Left ventricle myocardium superior (tissue), 1 donor: ENCODE measurements at places on chromosomes 12 and 14. TPM values are rescaled to one million over a fixed set of nuclear protein-coding genes. Genes with fewer than 3 reads are reported as not detected.
A peak's percentile ranks its signal among the peaks of the same experiment; 100 is the strongest.

- DNase-seq: no peak
These were observed 475.4 kb upstream of the SEL1L start for GRCh38 chr14:82009076-82009475.

- no peak for DNase-seq
These were observed 11.9 kb upstream of the KLRB1 start for GRCh38 chr12:9619411-9620179.

- DNase-seq: no peak
These were observed 497.1 kb upstream of the RPL10L start for GRCh38 chr14:47148686-47149085.

DNA sequence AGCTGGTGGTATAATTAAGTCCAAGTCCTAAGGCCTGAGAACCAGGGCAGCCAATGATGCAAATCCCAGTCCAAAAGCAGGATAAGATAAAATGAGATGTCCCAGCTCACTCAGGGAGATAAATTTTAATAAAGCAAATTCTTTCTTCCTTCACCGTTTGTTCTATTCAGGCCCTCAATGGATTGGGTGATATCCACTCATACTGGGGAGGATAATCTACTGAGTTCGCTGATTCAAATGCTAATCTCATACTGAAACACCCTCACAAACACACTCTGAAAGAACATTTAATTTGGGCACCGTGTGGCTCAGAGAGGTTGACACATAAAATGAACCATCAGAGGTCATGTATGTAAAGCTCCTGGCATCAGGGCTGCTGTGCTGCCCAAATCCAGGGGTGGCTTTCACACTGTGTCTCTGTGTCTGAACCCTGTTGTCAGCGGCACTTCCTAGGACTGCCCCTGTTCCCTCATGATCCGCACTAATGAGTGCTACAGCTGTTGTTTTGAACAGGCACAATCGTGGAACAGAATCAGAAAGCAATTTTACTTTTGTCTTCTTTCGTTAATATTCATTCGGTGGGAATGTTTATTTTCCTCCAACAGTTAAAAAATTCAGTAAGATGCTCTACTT lies 428.5 kb upstream of the FBXO33 start:
- DNase-seq: no peak

DNA sequence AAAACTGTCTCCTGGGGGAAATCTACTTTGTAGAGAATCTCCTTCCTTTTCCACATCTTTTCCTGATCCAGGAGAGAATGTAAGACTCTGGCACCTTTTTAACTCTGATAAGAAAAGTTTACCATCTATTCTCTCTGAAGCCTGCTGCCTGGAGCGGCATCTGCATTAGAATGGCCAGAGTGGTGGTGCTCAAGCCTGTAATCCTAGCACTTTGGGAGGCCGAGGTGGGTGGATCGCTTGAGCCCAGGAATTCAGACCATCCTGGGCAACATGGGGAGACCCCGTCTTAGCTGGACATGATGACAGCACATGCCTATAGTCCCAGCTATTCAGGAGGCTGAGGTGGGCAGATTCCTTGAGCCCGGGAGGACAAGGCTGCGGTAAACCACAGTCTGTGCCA lies 1.4 kb upstream of the CHFR start:
- no peak for DNase-seq

GRCh38 chr12:128914908-128915563 lies 61.8 kb downstream of the GLT1D1 start:
- DNase-seq: no peak

DNA sequence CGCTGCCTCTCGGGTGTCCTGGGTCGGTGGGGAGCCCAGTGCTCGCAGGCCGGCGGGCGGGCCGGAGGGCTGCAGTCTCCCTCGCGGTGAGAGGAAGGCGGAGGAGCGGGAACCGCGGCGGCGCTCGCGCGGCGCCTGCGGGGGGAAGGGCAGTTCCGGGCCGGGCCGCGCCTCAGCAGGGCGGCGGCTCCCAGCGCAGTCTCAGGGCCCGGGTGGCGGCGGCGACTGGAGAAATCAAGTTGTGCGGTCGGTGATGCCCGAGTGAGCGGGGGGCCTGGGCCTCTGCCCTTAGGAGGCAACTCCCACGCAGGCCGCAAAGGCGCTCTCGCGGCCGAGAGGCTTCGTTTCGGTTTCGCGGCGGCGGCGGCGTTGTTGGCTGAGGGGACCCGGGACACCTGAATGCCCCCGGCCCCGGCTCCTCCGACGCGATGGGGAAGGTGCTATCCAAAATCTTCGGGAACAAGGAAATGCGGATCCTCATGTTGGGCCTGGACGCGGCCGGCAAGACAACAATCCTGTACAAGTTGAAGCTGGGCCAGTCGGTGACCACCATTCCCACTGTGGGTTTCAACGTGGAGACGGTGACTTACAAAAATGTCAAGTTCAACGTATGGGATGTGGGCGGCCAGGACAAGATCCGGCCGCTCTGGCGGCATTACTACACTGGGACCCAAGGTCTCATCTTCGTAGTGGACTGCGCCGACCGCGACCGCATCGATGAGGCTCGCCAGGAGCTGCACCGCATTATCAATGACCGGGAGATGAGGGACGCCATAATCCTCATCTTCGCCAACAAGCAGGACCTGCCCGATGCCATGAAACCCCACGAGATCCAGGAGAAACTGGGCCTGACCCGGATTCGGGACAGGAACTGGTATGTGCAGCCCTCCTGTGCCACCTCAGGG lies 679 bp downstream of the ARF6 start:
- DNase-seq: peak; percentile 77

DNA sequence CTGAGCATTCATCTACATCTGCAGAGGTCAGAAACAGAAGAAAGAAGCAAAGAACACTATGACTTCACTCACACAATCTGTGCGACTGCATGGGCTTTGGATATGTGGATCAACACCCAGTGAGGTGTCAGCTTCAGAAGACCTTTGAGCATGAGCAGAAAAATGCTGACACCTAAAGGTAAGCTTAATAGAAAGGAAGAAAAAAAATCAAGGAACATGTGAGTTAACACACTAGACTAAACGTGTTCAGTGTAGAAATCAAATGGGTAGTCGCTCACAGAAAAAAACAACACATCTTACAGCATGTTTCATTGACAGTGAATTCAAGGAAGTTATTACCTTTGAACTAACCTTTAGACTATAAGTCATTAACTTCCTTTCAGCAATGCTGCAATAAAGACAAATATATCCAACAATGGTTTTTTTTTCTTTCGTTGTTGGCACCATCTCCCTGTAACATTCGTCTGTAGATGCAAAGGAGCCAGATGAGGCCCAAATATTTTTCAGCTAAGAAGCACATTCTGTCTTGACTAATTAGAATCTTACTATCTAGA lies 30.9 kb downstream of the RTRAF start:
- DNase-seq: no peak

GRCh38 chr12:53770281-53770680 lies 18.5 kb upstream of the CISTR start:
- DNase-seq: no peak

GRCh38 chr14:98877065-98877464 lies 394.9 kb downstream of the BCL11B start:
- DNase-seq: no peak

GRCh38 chr14:21019366-21019765 lies 5.5 kb downstream of the NDRG2 start:
- DNase-seq: no peak

TRPV4 gene
- total RNA-seq: 0.25 TPM

GPD1 gene
- total RNA-seq: 33.9 TPM

PELI2 gene
- total RNA-seq: 1.6 TPM

FSCB gene
- not detected for total RNA-seq

TMEM106C gene
- total RNA-seq: 46.8 TPM

SERPINA1 gene
- total RNA-seq: 7.7 TPM

EID3 gene
- total RNA-seq: 0.97 TPM

ACOT6 gene
- not detected for total RNA-seq
